GM12891 (cell line): ENCODE measurements at places on chromosomes 4 and X.

- DNase-seq = no peak
These were observed 84.8 kb downstream of the NEUROG2 start for GRCh38 chr4:112431158-112431557.

DNA sequence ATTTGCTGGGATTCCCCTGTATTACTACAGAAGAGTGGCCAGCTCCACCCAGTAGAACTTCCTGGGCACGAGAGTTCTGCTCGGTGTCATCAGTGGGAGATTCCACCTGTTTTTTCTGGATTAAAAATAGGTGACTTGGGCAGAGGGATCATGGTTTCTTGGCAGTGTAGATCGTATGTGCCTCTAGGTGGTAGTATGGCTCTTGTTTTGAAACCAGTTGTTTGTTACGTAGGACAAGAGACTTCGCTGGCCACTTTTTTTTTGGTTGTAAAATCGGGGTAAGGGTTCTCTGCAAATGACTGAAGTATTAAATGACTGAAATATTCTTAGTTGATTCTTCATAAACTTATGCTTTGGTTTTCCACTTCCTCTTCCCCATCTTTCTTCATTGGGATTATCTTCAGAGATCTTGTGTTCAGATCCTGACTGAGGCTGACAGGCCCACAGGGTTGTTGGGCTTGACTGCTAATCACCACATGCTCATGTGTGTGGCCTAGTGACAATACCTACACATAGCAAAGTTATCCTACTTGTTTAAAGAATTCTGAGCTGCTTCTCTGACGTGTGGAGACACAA, 43.8 kb upstream of the WDR1 start:
- no peak for DNase-seq

GRCh38 chr4:77701121-77701520, 95.5 kb downstream of the CXCL13 start:
- no peak for DNase-seq

GRCh38 chrX:72073633-72074032, 58.1 kb downstream of the RTL5 start:
- DNase-seq = no peak

DNA sequence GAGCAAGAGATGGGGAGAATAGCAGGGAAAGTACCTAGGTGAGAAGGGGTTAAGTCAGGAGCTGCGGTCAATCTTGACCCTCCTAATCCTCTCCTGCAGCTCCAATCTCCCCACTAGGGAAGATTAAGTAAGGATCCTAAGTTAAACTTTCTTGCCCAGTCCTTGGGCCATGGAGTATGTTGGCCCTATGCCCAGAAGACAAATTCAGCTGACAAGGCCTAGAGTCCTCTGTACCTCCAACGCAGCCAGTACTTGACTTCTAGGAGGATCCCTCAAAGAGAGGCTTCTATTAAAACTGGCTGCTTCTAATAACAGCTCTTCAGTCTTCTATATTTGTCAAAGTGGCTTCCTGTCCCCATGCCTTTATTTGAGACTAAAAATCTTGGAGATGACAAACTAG, 1.4 kb downstream of the CLDN2 start:
- no peak for DNase-seq

DNA sequence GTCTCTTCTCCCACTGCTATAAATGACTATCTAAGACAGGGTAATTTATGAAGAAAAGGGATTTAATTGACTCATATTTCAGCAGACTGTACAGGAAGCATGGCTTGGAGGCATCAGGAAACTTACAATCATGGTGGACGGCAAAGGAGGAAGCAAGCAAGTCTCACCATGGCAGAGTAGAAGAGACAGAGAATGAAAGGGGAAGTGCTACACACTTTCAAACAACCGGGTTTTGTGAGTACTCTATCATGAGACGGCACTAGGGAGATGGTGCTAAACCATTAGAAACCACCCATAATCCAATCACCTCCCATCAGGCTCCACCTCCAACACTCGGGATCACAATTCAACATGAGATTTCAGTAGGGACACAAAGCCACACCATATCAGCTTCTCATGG, 11.1 kb downstream of the UBE2NL start:
- no peak for DNase-seq

- DNase-seq = no peak
These were observed 22.3 kb downstream of the QRFPR start for GRCh38 chr4:121358473-121358872.

GRCh38 chrX:130173190-130173895, 1.6 kb downstream of the RAB33A start:
- no peak for DNase-seq

DNA sequence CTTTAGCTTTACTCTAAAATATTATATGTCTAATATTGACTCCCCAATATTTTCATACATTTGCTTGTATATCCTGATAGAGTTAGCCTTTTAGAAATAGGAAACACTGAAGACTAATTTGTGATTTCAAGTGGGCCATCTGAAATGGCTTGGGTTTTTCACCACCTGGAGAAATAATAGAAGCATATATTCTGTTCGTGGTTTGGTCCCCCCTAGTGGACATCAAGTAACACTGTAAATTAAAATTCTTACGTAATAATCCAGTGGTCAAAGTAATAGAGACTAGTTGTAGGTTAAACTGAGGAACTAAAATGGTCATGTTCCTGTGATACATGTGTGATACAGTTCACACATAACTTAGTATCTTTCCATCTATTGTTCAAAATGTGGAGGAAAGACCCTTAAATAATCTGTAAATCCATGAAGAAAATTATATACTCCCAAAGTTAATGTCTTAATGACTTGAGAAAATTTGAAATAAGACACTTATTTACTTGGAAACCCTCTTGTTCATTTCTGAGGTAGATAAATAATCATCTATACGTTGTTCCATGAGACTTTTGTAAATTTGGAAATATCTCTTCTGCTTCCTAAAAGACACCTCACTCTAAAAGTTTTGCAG, 79.8 kb upstream of the SMARCAD1 start:
- no peak for DNase-seq

- no peak for DNase-seq
These were observed 5.4 kb upstream of the RGS12 start for GRCh38 chr4:3287271-3287971.

GRCh38 chr4:36029951-36030350, 214.4 kb downstream of the ARAP2 start:
- DNase-seq = no peak

DNA sequence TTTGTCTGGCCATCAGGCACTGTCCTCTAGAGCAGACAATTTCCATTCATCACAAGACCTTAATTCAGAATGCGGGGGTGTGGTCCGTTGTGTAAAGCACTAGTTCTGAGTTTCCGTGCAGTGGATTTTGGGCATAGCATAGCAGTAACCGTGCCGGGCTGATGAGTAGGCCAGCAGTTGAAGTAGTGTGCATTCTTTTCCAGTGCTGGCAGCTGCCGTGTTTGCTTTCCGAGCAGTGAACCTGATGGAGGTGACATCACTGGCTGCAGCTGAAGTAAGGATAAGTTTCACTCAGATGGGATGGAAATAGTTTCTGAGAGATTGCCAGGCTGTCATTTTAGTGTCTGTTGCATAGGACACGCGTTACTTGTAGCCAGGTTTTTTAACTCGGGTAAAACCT, 107.0 kb upstream of the STIM2 start:
- no peak for DNase-seq

GRCh38 chr4:72357908-72358307, 211.1 kb downstream of the ADAMTS3 start:
- DNase-seq = no peak

DNA sequence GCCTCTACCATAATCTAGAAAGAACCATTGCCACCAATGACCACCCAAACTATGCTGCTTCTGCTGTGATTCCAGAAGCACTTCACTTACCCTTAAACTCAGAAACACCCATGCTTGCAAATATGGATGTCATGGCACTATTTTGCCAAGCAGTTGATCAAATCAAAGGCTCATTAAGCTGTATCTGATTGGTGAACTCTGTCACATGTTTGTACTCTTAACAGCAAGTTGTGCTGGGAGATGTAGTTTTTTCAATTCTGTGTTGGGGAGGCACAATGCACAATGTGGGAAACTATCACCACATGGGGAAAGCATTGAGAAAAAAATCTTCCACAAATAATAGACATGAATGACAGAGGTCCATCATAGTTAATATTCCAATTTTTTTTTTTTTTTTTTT, 19.2 kb upstream of the SPCS3 start:
- DNase-seq = no peak

DNA sequence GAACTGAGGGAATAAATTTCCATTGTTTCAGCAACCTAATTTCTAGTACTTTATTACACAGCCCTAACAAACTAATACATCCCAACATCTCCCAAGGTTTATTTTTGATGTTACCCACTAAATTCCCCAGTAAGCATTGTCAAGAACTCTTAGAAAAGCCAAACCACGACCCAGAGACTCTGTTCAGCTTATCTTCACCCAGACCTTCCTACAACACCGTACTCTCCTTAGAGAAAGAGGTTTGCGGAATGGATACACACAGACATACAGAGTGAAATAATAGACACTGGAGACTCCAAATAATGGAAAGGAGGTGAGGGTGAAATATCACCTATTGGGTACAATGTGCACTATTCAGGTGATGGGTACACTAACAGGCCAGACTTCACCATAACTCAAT, 75.6 kb downstream of the LRBA start:
- DNase-seq = no peak

DNA sequence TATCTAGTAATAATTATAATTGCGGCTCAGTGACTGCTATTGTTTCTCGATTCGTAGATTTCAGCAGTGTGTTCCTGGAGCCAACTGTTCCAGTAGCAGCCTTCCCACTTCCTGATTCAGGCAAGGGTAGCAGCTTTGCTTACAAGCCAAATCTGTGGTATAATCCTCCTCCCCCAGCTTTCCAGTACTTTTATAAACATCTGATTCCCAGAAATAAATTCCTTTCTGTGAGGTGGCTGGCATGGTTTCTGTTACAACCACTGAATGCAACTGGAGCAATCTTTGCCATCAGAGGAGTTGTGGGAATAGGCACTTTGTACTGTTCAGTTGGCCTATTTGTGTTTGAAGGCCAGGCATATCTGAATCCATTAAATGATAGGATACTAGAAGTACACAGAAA, 80.0 kb downstream of the GLRA3 start:
- no peak for DNase-seq

GRCh38 chr4:54386042-54386669, 157.1 kb downstream of the PDGFRA start:
- no peak for DNase-seq

GRCh38 chrX:63993936-63994335, 208.9 kb upstream of the ARHGEF9 start:
- no peak for DNase-seq

GRCh38 chr4:80312124-80312523, 23.4 kb upstream of the CFAP299 start:
- DNase-seq = no peak

- DNase-seq = no peak
These were observed 670.1 kb upstream of the LCORL start for GRCh38 chr4:18691431-18692200.

GRCh38 chr4:169269916-169270809, 593 bp downstream of the SH3RF1 start:
- DNase-seq = peak; percentile 63

- DNase-seq = no peak
These were observed 100.6 kb downstream of the ADRA2C start for GRCh38 chr4:3866813-3867129.

GRCh38 chr4:173448103-173448502, 49.2 kb upstream of the SCRG1 start:
- no peak for DNase-seq

- no peak for DNase-seq
These were observed 5.9 kb downstream of the ODAPH start for GRCh38 chr4:75561789-75562188.
